ENCODE measurements at places on chromosomes 6 and 20.

- peak; percentile 53 for DNase-seq
Observed at GRCh38 chr20:330233-331149, 5.1 kb downstream of the SOX12 start.

GRCh38 chr6:127102299-127102698 lies 16.2 kb upstream of the RSPO3 start:
- DNase-seq, result no peak

DNA sequence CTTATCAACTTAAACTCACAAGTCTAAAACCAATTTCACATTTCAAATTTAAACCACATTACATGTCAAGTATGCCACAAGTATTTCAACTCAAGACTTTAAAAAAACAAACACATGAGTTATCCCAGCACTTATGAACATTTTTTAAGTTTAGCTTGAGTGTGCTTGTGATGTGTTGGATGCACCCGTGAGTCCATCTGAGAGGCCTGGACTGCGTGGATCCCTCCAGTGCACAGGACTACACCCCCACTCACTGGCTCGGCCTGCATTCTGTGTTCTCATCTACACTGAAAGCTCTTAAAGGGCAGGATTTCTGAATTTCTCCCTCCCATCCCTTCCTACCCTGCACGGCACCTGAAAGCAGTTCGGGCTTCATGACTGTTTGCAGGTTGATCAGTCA lies 128.8 kb upstream of the CD93 start:
- no peak for DNase-seq

GRCh38 chr6:135858931-135859330 lies 7.4 kb downstream of the PDE7B start:
- no peak for DNase-seq

DNA sequence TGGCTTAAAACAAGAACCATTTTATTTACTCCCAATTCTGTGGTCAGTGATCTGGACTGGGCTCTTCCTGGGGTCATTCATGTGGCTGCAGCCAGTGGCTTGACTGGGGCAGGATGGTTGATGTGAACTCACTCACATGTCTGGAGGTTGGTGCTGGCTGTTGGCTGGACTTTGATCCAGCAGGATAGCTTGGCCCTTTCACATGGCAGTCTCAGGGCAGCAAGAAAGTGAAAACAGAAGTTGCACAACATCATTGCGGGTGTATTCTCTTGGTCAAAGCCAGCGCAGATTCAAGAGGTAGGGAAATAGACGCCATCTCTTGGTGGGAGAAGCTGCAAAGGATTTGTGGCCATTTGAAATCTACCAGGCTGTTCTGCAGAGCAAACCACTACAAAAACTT lies 77.2 kb downstream of the MDGA1 start:
- no peak for DNase-seq

GRCh38 chr6:138815797-138816528 lies 20.1 kb downstream of the ECT2L start:
- DNase-seq, result no peak

- DNase-seq, result no peak
Observed at GRCh38 chr6:39189915-39190544, 39.2 kb downstream of the KCNK5 start.

DNA sequence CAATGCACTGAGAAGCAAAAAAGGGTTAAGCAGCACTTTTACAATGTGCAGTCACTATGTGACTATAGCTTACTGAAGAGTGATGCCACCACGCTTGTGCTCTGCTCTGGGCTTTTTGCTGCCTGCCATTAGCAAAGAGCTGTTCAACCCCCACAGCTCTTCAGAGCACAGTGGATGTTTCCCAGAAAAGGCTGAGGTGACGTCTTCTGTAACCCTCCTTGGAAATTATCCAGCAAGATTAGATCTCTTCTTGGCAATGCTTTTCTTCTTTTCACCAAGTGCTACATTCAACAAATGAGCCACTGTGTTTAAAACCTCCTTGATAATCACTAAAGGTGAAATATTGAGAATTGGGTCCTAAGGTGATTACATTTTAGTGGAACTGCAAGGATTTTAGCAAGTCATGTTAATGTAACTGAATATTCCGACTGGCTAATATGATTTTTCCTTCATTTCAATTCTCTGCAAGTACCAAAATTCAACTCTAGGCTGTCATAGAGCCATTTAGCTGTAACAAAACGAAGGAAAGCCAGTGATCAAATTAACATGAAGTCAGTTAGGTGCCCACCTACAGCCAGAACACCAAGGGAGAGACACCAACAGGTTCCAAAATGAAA lies 34.9 kb downstream of the ELOVL5 start:
- DNase-seq, result no peak

GRCh38 chr20:63772781-63773518 lies 33.4 kb downstream of the SLC2A4RG start:
- DNase-seq, result no peak

DNA sequence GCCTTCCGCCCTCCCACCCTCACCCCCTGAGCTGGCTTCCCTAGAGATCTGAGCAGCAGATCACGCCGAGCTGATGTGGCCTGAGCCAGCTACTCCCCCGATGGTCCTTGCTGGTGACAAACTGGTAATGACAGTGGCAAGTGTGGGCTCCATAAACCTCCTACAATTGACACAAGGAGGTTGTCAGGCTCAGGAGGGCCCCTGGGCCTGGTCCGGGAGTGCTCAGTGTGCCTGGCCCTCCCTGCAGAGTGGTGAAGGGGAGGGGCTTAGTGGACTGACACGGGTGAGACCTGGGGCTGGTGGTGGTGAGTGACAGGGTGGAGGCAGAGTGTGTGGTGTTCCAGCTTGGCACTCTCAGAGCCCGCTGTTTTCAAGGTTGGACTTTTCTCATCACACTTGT lies 22.6 kb upstream of the MPC1 start:
- DNase-seq, result no peak

DNA sequence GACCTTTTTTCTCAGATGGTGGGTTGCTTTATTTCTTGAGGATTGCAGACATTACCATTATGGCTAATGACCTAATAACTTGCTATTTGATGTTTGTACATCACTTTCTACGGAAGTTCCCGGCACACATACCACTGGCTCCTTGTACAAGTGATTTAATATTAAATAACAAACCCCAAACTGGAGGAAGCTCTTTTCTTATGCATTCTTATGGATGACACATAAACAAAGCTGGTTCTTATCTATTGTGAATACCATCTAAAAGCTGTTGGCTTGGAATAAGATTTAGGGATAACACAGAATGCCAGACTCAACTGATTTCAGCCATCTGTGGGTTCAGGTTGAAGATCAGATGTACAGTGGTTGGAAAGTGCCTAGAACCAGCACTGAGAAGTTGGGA lies 272.6 kb downstream of the TSHZ2 start:
- no peak for DNase-seq

DNA sequence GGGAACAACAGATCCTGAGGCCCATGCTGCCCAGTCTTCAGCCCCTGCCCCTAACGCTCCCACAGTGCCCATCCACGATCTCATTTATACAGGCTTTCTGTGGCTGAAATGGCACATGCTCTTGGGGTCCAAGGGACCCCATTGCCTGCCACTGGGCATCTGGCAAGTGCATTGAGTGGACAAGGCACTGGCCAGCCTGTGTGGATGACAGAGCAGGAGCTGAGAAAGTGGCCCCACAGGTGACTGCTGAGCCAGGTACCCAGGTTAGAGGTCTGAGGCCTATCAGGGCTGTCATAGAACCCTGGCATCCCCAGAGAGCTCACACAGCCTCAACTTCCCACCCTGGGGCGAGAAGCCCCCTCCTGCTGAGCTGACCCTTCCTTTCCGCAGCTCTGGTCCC lies 86.0 kb upstream of the NXT1 start:
- DNase-seq, result no peak

- no peak for DNase-seq
Observed at GRCh38 chr20:41367956-41368355, 1.3 kb upstream of the EMILIN3 start.

DNA sequence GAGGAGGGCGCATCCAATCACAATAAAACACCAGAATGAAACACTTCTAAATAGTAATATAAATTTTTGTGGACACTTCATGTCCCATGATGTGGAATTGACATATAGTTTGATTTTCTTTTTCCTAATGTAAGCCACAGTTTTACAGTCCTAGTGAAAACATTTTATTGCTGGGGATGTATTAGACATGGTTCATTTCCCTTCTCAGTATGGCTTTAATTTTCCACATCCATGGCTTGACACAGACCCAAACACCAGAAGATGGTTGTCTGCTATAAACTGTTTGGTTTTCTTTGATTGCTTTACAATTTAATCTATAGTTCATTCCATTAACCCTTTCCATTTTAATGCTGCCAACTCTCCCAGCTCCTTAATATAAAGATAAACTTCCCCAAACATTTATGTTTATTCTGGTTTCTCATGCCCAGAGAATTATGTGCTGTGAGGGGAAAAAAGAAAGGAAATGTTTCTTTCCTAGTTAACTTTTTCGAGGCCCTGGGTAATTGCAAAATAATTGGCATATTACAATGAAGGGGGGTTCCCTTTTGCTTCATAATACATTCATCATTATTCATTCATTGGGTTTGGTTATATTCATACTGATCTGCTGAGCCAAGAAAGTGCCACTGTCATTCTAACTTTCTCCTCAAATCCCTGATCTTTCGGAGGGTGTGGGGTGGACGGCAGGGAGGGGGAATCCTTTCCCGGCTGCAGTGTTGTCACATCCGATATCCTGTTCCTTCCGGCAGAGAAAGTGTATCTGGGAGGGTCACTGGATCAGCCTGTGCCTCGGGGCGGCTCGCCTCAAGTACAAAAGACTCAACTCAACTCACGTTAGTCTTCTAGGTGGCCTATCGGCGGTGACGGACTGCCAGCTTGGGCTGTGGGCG lies 127.6 kb upstream of the TFAP2D start:
- DNase-seq, result no peak

- DNase-seq, result no peak
Observed at GRCh38 chr6:111610548-111611172, 5.0 kb upstream of the TRAF3IP2 start.

- DNase-seq, result peak; percentile 59
Observed at GRCh38 chr6:27138837-27139755, 108.4 kb upstream of the PRSS16 start.

DNA sequence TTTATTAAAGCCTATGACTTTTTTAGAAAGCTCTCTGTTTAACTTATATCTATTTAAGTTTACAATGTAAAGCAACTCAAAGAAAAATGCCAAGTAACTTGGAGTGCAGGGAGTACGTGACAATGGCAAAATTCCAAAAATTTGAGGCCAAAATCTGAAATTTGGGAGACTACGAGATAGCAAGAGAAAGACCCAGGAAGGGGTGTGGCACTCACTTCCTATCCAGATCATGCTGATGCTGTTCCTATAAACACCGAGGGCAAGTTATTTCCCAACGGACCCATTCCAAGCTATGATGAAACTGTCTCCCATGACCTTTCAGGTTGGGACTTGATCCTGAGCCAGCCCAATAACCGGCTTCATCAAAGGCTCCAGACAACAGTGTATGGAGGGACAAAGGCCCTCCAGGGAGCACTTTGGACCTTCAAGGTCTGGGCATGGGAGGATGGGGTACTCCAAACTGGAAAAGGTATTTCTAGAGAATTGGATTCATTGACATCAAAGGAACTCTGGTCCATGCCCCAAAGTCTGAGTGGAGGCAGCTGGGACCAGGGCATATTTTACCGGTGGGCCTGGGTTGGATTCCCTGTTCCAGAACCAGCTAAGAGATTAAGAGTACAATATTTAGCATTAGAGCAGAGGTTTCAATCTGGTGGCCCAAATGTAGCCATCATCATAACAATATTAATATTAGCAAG lies 15.7 kb upstream of the SLC13A3 start:
- DNase-seq, result no peak

DNA sequence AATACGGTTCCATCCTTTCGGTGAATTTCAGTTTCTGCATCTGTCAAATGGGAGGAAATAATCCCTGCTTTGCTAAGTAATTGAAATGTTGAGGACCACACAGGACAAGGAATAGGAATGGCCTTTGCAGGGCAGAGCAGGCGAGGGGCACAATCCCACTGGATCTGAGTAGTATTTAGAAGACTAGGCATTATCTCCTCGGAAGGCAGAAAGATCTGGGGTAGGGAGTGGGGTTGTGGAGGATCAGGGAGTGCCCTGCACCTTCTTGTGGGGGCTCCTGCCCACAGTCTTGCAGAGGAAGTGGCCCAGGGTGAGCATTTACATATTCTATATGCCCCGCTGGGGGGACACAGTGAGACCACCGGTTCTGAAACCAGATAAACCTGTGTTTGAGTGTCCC lies 87.1 kb upstream of the SIRPA start:
- no peak for DNase-seq
